ENCODE measurements at places on chromosomes 2 and 18.

- no peak for DNase-seq
Measured at GRCh38 chr2:12287220-12287751, 429.4 kb upstream of the TRIB2 start.

DNA sequence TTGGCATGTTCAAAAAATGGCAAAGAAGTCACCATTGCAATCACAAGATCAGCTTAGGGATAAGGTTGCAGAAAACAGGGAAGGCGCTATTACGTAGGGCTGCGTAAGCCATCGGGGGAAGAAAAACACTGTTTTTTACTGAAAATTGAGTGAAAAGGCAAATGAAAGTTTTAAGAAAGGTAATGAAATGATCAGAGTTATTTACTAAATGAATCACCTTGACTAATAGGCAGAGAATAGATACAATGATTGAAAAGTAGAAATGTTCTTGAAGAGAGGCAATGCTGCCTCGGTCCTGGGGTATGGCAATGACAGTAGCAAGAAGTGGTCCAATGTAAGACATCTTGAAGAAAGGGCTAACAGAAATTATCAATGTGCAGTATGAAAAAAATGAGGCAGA, 1227.8 kb upstream of the ZEB2 start:
- DNase-seq = no peak

GRCh38 chr2:8682719-8683667, 1.1 kb downstream of the ID2 start:
- DNase-seq = no peak

DNA sequence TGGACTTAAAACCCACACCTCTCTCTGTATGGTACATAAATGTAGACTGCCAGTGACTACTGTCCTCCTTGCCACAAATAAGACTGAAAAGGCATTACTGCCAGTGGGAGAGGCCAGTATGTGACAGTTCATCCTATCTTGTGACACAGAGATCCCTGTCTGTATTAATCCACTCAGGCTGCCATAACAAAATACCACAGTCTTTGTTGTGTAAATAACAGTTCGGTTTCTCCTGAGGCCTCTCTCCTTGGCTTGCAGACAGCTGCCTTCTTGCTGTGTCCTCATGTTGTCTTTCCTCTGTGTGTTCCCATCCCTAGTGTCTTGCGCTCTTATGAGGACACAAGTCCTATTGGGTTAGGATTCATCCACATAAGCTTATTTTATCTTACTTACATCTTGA, 46.4 kb upstream of the IL1RL1 start:
- no peak for DNase-seq

DNA sequence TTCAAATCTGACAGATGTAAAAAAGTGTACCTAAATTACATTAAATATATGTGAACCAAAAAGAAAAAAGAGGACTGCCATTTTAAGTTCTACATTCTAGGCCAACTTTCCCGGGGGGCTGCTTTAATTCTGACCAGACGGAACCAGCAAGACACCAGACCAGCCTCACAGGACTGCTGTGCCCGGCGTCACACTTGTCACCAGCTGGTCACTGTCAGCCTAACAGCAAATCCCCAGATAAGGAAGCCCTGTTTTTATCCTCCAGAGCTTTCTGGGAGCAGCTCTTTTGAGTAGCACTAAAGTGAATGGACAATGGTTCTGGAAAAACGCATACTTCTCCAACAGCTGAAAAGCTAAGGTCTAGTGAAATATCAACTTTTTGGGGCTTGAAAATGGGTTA, 35.6 kb downstream of the CYB5A start:
- DNase-seq = no peak

DNA sequence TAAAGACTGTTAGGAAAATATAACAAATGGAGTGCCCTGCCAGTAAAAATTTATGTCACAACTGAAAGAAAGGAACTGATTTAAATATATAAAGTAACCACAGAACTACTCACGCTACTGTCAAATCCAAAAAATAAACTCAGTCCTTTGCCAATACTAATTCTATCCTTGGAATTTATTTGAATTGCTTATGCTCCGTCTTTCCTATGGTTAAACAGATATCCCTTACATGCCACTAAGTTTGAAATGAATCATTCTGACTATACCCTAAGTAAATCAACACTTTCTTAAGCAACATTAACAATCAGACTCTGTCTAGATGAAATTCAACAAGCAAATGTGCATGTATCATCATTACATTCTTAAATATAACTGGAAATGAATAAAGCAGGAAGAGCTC, 9.8 kb downstream of the HNRNPLL start:
- DNase-seq = no peak

- no peak for DNase-seq
Measured at GRCh38 chr2:218270721-218271486, 585 bp downstream of the PNKD start.

DNA sequence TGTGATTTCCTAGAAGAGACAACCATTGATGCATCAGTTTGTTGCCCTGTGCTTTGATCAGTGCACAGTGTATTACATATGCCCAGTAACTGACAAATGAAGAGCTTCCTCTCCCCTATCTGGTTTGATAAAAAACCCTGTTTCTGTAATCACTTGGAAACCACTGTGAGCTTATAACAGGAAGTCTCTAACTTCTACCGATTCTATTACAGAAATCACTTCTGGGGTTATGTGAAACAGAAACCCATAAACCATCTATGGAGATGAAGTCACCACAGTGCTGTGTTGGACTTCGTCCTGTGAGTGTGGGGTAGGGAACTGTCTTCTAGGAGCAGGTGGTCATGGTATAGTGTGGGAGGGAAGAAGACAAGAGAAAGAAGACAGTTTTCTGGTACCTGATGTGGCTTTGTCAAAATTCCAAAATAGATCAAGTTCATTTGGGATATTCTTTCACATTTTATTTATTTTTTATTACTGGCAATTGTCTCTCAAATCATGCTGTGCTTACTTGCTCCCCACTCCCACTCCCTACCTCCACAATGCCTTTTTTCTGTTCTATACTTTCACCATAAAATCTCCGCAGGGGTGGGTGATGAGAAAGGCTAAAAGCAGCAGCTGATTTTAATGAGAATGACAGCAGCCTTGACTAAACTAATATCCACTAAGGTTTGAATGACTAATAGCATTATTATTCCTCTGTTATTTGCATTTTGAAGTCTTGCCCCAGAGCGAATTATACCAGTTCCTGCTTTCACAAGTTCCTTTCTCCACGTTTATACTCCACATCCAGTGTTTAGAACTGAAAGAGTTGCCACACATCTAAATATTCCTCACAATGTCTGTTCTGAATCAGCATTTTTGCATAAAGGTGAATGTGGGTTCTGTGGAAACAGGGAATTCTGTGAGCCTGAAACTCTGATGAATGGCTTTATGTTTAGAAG, 41.7 kb upstream of the RND3 start:
- no peak for DNase-seq

- DNase-seq = no peak
Measured at GRCh38 chr2:68901199-68901514, 30.0 kb upstream of the BMP10 start.
